ENCODE measurements at places on chromosomes 2 and 18.

GRCh38 chr2:196187898-196188458 is 16.6 kb upstream of the STK17B start:
- DNase-seq = no peak

GRCh38 chr2:127400533-127400896 is 12.7 kb upstream of the MAP3K2 start:
- no peak for DNase-seq

- peak; percentile 65 for DNase-seq
Observed at GRCh38 chr18:10518595-10519255, 7.1 kb upstream of the NAPG start.

- no peak for DNase-seq
Observed at GRCh38 chr18:77862066-77862757, 612.6 kb downstream of the GALR1 start.

GRCh38 chr2:33131111-33131510 is 184.4 kb downstream of the LTBP1 start:
- no peak for DNase-seq

- peak; percentile 12 for DNase-seq
Observed at GRCh38 chr2:167602122-167602521, 645.3 kb downstream of the STK39 start.

DNA sequence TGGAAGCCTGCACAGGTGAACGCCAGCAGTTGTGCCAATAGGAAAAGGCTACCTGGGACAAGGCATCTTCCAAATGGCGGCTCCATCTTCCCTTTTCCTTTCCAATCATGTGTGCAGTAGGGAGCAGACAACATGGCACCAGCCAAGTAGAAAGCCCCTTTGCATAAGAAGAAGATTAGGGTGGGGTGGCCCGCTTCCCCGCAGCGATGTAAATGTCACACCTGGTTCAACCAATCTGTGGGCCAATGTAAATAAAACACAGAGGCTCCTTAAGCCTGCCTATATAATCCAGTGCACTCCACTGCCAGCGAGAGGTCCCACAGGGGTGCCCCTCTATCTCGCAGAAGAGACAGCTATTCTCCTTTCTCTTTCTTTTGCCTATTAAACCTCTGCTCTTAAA is 468.4 kb upstream of the CRIM1 start:
- peak; percentile 13 for DNase-seq

GRCh38 chr18:3870914-3871313 is 420.9 kb downstream of the TGIF1 start:
- no peak for DNase-seq

DNA sequence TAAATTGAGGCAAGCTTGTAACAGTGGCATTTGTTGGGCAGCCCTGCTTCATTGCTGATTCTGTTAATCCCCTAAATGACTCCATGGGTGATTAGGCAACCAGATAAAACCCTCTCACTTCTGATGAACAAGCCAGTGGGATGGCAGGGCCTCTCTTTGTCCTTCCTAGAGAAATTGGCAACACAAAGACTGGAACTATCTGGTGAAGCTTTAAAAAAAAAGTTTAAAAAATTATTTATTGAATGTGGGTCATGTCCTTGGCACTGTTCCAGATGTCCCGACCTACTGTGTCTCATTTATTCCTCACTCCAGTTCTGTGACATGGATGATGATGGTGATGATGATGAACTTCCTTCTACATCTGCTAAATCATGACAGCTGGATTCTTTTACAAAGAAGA is 30.8 kb downstream of the NRP2 start:
- DNase-seq = peak; percentile 75
